Tibial artery (tissue), 4 donors: ENCODE measurements at places on chromosomes 13 and 19.

DNA sequence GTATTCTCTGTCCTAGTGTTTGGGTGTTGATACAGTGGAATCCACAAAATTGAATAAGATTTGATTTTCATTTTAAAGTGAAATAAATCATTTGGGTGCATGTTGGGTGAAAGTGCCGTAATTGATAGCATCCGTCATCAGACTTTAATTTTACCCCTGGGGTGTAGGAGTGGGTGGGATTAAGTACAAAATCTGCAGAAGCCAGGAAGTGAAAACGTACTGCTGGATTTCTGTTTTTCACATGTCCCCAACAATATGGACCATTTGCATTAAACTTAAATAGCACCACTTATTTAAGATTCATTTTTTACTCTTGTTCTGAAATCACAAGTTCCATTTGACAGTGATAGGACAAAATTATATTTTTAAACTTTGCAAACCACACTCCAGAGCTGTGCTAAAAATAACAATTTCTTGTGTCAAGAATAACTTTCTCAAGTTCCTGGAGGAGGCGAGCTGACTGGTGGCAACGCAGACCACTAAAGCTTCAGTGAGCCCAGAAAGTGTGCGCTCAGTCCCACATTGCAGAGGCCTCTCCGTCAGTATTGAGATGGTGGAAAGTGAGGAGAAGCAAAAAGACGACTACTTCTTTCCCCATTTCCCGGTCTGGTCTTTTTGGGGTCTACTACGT lies 71.3 kb downstream of the ARHGEF7 start:
- DNase-seq, result no peak

- no peak for DNase-seq
Measured at GRCh38 chr13:98475522-98475921, 101.4 kb downstream of the STK24 start.

- DNase-seq, result no peak
Measured at GRCh38 chr13:112249644-112250610, 126.2 kb upstream of the SPACA7 start.

- DNase-seq, result no peak
Measured at GRCh38 chr19:1401138-1401888, at the start of gene GAMT. Gene GAMT, minus strand, starts transcription at chr19:1401542. Its CDS starts 66 bp downstream, at chr19:1401476.

- DNase-seq, result no peak
Measured at GRCh38 chr13:92197669-92198068, 799.2 kb downstream of the GPC5 start.

GRCh38 chr19:44005973-44006372 lies 3.2 kb downstream of the ZNF230 start:
- no peak for DNase-seq

DNA sequence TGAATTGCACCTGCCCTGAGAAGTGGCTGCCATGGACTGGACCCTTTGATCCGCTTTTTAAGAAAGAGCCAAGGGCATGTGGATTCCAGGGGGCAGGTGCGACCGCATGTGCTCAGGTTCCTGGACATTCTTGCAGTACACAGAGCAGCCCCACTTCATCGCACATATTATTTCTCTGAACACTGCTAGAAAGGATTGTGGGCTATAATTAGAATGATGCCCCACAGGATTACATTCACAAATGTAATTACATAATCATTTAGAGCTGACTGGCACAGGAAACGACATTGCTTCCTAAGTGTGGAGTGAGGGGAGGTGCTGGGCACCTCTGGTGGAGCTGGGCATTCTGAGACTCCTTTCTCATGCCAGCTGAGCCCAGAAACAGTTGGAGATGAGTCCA lies 37.5 kb upstream of the VSTM2B start:
- DNase-seq, result no peak

DNA sequence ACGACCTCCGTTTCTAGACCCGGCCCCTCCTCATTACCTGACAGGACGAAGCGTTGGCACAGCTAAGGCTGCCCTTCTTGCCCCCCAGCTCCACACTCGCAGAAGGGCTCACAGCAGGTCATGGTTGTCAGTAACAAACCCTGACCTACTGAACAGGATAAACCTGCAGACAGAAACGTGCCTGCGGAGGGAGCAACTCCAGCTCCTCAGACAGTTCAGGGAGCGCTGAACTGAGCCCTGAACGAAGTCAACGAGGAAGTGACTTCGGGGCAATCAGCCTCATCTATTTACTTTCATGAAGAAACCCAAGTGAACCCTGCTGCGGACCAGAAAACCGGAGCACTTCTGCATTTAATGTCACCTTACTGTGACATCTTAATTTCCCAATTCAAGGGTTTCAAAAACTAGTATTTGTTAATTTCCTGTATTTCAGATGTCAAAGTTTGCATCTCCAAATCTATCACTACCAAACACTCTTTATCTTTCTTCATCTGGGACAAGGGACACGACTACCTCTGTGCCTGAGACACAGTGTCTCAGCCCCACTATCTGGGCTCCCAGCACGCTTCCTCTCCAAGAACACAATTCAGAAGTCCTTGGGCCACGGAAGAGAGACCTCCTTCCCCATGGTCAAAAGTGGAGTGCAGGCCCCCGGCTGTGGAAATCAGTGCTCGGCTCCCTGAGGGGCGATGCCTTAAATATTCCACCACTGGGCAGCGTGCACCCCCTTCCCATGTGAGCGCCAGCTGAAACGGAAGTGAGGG lies 40.2 kb downstream of the CARS2 start:
- peak; percentile 52 for DNase-seq

DNA sequence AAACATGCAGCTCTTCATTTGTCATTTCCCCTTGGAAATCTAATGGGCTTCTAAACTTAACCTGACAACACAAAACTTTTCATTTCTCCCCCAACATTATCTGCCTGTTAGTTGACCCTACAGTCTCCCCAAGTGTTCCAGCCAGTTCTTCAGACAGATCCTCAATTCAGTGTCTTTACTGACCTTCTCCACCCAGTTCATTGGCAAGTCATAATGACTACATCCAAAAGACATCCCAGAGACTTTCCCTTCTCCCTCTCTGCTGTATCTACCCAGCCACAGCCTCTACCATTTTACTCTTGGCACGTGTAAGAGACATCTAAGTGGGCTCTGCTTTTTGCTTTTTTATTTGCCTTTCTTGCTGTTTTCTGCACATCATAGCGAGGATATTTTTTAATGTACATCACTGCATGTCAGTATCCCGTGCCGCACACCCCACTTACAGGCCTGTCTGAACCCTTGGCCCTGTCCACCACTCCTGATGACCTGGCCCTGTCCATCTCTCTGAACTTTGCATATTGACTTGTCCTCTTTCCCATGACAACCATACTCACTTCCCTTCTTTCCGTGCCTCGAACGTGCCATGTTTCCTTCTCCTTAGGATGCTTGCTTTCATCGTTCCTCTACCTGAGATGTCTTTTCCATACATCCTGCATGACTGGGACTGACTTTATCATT lies 391.9 kb downstream of the IRS2 start:
- no peak for DNase-seq

- no peak for DNase-seq
Measured at GRCh38 chr13:74741732-74742131, 607.5 kb upstream of the KLF12 start.

DNA sequence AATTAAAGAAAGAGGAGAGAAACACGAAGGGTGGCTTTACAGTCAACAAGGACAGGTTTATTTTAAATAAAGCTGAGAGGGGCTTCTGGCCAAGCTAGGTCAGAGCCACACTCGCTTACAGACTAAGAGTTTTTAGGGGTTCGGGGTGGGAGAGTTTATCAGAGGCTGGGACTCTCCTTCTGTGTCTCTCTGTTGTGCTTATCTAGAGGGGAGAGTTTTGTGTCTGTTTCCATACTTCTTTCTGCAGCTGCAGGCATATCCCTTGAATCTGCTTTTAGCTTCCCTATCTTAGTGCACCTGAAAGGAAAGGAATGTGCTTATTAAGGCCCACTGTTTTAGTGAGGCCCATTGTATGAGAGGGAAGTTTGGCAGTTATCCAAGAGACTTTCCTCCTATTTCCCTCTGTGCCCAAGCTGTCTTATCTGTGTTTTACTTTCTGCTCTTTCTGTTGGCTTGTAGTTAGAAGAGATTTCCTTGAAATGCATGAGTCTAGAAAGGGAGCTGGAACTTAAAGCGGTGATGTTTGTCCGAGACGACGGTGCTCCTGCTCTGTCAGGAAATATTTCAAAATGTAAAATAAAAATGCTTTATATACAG lies 275.3 kb downstream of the KCTD12 start:
- no peak for DNase-seq
